EH (cell line): ENCODE measurements at places on chromosomes 3 and 15.

DNA sequence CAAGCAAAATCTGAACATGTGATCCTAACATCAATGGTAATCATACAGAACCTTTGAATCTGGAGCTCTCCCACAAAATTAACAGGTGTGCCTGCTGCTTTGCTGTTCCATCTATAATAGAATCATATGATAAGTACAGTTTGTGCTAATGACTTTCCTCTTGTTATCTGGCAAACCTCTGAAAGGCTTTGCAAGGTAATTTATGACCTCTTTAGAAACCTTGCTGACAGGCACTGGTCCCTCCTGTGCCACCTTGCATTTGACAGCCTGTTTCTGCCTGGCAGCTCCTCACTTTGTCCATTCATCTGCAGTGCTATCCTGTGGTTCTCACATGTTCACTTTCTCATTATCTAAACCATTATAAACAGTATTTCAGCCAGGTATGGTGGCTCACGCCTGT lies 10.2 kb upstream of the HTR3C start:
- no peak for DNase-seq

- DNase-seq: no peak
Measured at GRCh38 chr3:31509147-31509728, 23.5 kb upstream of the STT3B start.

DNA sequence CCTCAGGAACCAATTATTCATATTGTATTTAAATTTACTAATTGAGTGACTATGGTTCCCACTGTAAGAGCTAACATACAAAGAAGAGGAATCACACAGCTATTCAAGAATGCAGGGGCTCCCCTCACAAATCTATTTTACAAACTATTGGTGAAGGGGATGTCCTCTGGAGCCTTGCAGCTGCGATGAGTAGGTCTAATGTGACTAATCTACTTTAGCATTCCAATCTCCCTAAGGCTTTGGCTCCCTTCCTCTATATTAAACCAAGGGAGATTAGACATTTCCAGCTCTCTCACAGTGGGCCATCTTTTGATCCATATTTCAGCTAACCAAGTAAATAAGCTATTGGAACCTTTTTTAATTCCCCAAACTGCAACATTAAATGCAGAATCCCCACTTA lies 514.2 kb upstream of the BCHE start:
- DNase-seq: no peak

DNA sequence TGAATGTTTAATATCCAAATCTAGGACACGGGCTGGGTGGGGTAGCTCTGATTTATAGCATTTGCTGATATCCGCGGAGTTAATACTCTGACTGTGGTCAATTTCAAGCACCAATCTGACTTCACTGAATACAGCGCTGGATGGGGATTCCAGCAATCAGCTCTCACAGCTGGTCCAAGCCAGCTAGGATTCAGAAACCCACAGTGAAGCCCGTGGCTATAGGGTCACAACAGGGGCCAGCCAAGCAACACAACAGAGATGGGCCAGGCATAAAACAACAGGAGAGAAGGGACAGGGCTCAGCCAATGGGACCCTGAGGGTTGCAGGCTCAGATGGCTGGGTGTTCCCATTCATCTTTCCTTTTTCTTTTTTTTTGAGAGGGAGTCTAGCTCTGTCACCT lies 5.4 kb upstream of the LMAN1L start:
- DNase-seq: no peak

GRCh38 chr15:28987337-28987736 lies 101.6 kb downstream of the APBA2 start:
- DNase-seq: no peak

DNA sequence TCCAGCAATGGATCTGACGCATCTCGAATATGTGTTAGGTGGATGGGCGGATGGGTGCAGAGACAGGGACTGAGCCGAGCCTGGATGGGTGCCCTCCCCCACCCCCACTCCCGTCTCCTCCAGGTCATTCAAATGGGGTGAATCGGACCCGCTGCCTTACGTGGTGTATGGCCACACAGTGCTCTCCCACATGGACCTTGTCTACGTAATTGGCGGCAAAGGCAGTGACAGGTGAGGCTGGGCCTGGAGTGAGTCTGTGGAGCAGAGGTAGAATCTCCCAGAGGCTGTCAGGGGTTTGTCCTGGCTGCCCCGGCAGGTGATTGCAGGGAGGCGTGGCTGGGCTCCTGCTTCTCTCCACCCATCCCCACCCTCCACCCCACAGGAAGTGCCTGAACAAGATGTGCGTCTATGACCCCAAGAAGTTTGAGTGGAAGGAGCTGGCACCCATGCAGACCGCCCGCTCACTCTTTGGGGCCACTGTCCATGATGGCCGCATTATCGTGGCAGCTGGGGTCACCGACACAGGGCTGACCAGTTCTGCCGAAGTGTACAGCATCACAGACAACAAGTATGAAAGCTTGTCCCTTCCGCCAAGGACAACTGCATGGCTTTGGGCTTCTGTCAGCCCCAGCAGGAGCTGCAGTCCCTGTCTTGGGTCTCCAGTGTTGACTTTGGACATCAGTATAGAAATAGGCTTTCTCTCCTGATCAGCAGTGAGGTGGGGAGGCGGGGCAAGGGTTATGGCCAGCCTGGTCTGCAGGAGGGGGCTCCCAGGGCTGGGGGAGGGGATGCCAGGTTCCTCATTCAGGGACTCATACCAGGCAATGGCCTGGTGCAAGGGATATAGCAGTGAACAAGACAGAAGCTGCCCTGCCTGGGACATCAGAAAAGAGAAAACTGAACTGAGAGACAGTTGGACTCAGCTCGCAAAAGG lies 3.4 kb downstream of the KLHL40 start:
- DNase-seq: no peak

GRCh38 chr3:71702131-71703024 lies 22.8 kb downstream of the EIF4E3 start:
- no peak for DNase-seq

- no peak for DNase-seq
Measured at GRCh38 chr15:68763063-68763462, 57.6 kb downstream of the ANP32A start.

- DNase-seq: no peak
Measured at GRCh38 chr3:186383026-186383993, 21.3 kb upstream of the DGKG start.
